ENCODE measurements at places on chromosomes 5 and 9.

GRCh38 chr5:101728933-101729332 is 567.2 kb downstream of the SLCO4C1 start:
- DNase-seq = no peak

DNA sequence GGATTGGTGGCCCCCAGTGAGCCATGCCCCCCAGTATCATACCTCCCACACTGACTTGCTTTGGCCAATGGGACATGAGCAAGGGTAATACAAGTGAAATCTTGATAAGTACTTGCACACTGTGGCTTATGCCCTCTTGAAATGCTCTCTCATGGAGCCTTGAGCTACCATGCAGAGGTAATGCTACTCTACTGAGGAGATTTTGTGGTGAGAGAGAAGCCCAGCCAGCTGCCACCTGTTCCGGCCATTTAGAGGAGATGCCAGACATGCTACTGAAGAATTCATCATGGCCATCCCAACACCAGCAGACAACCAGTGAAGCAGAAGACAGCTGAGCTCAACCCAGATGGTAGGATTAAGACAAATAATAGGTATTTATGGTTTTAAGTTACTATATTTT is 299.5 kb downstream of the MEF2C start:
- no peak for DNase-seq

DNA sequence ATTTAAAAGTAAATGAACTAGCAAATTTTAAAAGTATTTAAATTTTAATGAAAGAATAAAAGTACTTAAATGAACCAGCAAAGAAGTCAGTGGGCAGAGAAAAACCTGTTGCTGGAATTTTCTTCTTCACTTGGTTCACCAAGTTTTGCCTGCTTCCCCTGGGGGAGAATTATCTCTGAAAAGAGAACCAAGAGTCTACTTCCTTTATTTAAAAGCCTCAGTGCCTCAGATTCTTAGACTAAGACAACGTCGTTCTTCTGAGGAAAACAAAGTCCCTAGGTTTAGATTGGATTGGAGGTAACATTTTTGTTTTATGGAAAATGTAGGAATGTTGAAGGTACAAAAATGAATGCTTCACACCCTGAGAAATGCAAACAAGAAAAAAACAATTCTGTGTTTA is 7.4 kb upstream of the KLF4 start:
- no peak for DNase-seq

DNA sequence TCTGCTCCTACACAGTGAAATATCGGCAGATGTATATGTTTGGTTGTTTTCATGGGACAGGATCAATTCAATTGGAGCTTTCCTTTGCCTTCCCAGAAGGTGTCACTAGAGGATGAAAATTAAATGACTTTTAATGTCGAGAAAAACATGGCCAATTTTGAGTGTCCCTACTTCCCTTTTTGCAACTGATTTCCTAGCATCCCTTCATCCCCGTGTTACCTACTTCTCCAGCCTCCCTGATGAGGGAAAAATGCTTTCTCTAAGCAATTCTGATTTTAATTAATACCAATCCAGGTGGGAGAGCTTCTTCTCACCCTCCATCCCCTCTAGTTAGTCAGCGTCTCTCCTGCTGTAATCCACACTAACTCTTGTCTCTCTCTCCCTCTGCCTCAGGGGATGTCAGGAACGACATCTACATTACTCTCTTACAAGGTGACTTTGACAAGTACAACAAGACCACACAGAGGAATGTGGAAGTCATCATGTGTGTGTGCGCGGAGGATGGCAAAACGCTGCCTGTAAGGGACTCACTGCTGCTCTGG is 64.9 kb downstream of the DOCK2 start:
- DNase-seq = no peak

DNA sequence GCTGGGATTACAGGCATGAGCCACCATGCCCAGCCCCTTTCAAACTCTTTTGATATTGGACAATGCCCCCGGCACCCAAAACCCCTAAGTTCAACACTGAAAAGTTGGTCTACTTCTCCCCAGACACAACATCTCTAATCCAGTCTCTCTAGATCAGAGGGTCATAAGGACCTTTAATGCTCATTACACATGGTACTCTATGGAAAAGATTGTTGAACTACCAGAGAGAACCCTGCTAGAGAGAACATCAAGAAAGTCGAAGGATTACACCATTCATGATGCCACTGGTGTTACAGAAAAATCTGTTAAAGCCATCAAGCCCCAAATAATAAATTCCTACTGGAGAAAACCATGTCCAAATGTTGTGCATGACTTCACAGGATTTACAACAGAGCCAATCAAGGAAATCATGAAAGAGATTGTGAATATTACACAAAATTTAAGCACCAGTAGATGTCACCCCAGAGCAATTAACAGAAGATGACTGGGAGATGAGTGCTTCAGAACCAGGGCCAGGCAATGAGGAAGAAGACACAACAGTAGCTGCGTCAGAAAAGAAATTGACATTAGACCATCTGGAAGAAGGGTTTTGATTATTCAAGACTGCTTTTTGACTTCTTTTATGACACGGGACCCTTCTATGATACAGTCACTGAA is 28.3 kb upstream of the NIPAL4 start:
- no peak for DNase-seq

- DNase-seq = no peak
These were observed 57.8 kb upstream of the SPINK5 start for GRCh38 chr5:148005788-148006520.

GRCh38 chr5:86964889-86965288 is 302.8 kb upstream of the RASA1 start:
- no peak for DNase-seq

DNA sequence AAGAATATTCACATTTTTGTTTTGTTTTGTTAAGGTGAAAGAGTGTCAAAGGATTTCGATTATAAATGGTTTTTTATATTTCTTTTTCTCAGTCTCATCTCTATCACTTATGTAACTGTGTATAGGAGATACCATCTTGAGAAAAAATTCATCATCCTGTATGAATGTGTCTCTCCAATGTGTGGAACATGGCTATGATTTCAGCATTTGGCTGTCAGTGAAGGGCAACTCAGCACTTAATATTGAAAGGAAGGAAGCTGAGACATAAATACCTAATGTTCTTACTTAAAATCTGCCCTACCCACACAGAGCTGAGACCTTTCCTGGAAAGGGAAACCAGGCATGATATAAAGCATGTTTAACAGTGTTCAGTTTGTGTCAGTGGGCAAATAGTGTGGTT is 474.2 kb upstream of the RIOK2 start:
- no peak for DNase-seq

DNA sequence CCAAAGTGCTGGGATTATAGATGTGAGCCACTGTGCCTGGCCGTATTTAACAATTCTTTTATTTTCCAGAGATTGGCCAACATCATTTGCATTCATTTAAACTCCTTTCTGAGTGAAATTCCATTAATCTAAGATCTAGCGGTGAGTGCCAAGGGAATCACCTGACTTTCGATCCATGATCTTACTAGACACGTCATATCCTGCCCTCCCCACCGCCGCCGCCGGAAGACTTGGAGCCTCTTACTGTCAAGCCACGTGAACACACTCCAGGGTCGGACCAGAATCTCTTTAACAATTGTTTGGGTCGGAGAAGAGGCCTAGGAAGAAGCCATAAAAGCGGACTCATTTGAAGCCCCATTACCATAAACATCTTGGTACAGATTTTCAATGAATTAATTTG is 12.9 kb downstream of the INPP5E start:
- DNase-seq = no peak

- no peak for DNase-seq
These were observed 1.2 kb downstream of the ABO start for GRCh38 chr9:133273819-133274218.

GRCh38 chr5:91058575-91058974 is 324.5 kb downstream of the ARRDC3 start:
- DNase-seq = no peak

DNA sequence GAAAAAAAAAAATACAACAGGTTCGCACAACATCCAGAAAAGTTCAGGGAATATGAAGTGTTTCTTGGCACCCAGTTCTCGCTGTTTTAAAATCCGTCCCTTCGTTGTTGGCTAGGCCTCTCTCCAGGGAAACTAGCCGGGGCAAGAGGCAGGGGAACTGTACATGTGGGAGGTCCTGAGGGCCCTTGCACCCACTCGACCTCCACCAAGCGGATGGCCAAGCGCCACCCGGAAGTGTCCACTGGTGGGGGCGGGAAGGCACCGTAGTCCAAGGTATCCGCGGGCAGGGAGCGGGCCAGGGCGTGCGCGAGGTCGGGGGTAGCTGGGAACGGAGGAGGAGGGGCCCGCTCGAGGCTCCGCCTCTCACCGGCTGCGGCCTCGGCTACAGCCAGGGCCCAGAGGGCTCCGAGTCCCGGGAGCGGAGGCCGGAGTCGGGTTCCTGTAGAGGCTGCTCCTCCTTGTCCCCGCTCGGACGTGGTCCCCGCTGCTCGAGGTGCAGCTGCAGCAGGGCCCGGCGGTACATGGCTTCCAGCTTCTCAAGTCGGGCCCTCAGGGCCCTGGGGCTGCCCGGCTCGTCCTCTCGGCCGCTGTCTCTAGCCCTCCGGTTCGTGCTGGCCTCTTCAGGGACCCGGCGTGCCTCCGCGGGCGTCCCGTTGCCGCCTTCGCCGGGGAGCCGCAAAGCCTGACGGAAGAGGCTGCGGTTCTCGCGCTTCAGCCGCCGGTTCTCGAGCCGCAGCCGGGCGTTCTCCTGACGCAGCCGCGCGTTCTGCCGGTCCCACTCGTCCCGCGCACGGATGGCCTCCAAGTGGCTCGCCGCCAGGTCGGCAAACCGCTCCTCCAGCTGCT is 720 bp downstream of the TUSC1 start:
- DNase-seq = peak; percentile 53

- no peak for DNase-seq
These were observed 246.6 kb downstream of the ENC1 start for GRCh38 chr5:74393943-74394342.

- no peak for DNase-seq
These were observed 408.9 kb downstream of the PDE4D start for GRCh38 chr5:59484618-59485017.

DNA sequence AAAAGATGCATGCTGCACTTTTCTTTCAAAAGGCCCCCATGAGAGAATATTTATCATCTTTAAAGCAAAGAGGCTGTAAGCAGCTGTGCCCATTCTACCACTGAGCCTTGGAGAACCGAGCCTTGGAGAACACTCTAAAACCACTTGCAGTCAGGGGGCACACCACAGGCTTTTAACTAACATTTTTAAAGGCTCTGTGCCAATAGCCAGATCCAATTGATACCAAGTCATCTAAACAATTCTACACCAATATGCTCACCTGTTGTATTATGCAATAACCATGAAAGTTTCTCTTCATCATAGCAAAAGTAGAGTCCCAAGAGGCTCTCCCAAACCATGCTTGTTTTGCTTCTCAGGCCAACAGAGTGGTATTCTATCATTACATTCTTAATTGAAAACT is 1090.5 kb upstream of the SEMA6A start:
- DNase-seq = no peak

DNA sequence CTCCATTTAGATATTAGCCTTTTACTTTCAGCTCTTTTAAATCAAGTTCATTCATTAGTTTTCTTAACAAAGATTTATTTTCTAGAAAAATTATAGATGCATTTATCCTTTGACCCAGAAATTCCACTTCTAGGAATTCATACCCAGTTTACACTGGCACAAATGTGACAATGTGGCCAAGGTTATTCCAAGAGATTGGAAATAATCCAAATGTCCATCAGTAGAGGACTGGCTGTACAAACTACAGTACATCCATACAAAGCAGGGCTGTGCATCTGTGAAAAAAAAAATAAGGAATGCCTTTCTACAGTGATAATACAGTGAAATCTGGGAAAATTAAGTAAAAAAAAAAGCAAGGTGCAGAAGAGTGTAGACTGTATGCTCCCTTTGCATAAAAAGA is 149.2 kb downstream of the GABBR2 start:
- no peak for DNase-seq

DNA sequence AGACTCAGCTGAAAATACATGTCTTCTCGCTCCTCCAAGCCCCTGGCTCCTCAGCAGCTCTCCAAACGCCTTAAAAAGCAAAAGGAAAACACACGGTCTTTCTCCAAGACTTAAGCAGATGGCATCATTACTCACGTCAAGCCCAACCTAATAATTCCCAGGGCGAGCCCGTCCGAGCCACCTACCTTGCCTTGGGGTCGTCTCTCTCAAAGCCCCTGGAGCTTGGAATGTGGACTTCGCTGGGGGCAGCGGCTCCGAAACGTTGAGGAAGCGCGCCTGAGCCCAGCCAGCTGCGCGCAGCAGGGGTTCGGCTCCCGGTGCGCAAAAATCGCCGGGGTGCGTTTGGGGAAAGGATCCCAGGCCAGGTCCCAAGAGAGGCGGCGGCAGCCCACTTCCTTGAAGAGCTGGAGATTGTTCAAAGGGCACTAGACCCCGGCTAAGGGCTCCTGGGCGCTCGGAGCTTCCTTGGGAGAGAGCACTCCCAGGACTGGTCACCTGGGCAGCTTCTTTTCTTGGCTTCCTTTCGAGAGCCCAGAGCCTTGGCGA is 395 bp downstream of the DRD1 start:
- DNase-seq = no peak

Data from substantia nigra (tissue), 51 donors.